Left colon (tissue), 2 donors: ENCODE measurements at places on chromosomes 12 and 14.
A peak's percentile ranks its signal among the peaks of the same experiment; 100 is the strongest.

DNA sequence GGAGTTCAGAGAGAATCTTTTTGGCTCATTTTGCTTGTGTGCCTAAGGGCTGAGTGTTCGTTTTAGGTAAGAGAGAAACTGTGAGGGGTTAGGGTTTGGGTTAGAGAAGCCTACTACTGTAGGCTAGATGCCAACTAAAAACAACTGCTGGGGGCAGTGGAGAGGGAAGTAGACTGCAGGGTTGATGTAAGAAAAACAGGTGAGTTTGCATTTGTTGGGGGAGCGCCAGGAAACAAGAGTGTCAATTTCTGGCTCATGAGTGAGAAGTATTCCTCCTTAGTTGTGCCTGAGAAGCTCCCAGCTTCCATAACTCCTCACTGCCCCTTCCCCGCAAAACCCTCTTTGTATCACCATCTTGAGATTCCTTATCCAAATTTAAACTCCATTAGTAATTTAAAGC is 92.3 kb downstream of the DERA start:
- no peak for DNase-seq

DNA sequence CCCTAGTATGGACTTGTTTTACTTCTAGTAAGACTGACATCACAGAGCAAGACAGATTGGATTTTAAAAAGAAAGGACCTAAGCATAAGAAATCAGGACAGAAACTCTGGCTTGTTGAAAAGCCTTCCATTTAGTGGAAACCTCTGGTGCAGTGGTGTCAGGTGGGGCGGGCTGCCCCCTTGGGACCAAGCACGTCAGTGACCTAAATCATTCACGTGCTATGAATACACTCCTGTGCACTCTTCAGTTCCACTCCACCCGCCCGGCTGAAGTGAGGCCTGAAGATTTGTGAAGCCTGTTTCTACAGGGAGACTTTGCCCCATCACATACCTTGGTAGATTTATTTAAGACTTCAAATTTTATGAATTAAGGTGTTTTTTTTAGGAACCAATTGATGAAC is 58.2 kb upstream of the STRN3 start:
- no peak for DNase-seq

DNA sequence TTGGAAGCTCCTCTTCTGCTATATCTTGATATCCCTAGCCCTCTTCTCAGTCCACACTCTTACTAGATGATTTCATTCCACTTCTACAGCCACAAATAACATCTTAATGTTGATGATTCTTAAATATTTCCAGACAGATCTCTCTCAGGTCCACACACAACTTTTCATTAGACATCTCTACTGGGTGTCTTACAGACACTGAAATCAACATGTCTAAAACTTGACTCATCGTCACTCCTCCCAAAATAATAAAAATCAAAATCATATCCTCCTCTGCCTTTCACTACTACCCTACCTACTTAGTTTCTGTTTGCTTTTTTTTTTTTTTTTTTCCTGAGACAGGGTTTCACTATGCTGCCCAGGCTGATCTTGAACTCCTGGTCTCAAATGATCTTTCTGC is 11.9 kb downstream of the PRDM4 start:
- no peak for DNase-seq

- DNase-seq, result no peak
Observed at GRCh38 chr14:91694643-91695042, 37.2 kb downstream of the CATSPERB start.

GRCh38 chr12:6200256-6201212 is at the start of gene CD9:
TSS of gene CD9 (plus strand) at chr12:6200400. CDS start at chr12:6200500, 100 bp downstream.
- DNase-seq, result peak; percentile 84

DNA sequence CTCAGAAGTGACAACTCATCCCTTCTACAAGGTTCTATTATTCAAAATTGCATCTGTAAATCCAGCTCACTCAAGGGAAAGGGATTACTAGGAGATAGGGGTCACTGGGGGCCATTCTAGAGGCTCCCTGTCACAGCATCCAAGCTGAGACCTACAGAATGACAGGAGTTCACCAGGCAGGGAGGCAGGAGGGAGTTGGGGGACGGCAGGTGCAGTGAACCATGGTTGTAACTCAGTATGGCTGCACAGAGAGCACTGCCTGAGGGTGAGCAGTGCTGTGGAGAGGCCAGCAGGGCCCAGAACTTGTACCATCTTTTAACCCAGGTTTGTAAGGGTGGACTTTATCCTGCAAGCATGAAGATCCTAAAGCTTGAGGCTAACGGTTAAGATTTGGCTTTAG is 37.9 kb upstream of the SINHCAF start:
- no peak for DNase-seq

- no peak for DNase-seq
Observed at GRCh38 chr12:116937640-116938039, 26.9 kb downstream of the FBXW8 start.

DNA sequence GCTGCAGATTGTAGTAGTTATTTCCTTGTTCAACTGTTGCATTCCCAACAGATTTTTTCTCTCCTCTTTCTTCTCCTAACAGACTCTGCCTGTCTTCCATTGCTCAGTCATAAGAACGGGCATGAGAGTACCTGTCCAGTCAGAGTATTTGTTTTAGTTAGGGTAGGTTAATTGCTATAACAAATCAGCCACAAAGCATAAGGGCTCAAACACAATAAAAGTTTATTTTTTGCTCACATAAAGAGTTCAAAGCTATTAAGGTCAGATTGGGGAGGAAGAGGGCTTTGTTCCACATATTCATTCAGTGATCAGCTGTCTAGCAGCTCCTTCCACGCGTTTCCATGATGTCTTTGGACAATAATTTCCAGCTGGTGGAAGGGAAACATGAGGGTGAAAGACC is 92.8 kb upstream of the PLXNC1 start:
- no peak for DNase-seq

- DNase-seq, result peak; percentile 4
Observed at GRCh38 chr14:96745500-96746051, 51.6 kb upstream of the VRK1 start.

GRCh38 chr12:29208060-29208459 is 59.0 kb downstream of the FAR2 start:
- no peak for DNase-seq

DNA sequence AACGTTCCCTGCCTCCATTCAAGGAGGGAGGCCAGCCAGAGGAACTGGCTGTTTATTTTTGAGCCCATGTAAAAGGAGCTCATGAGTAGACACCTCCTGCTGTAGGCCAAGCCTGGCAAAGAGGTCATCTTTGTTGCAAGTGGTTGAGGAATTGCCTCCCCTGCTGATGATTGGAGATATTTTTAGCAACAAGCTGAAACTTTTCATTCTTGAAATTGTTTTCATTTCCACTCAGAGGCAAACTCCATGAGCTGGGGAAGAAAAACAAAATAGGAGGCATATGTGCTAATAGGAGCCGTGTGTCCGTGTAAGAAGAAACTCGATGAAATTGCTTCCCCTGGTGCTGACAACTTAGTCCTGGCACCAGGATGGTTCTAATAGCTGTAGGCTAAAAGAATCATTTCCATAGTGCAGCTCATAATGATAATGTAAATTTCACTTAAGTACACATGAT is 440.1 kb upstream of the FAR2 start:
- DNase-seq, result no peak

DNA sequence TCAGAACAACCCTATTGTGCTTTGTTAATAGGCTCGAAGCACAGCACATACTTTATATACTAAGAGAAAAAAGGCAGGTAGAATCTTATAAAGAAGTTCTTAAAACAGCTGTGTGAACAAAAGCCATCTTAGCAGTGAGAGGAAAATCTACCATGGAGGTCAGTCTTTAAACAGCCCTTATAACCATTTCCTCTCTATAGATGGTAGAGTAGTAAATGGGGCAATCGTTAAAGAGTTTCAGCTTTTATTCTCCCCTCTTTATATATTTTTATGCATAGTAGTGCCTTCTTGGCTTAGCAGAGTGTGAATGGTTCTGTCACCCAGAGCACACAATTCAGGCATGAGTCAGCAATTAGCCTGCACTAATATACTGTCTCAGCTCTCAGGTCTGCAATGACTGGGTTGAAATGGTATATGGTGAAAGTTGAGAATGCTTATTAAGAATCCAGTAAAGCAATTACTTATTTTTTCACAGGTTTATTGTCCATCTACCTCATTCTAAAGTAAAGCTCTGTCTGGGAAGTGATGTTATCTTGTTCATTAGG is 305.0 kb downstream of the NELL2 start:
- DNase-seq, result no peak
